ENCODE measurements at places on chromosomes 5 and 9. TPM values are rescaled to one million over a fixed set of nuclear protein-coding genes. Genes with fewer than 3 reads are reported as not detected.

- H3K4me1 ChIP-seq = peaks cover 3% of the 10 kb centered on the region
- no peak overlapping the region for H3K27ac ChIP-seq
- H3K27me3 ChIP-seq = peaks cover 11% of the 10 kb centered on the region
- DNase-seq = no peak
- no peaks in the 10 kb centered on the region for H3K36me3 ChIP-seq
Observed at GRCh38 chr5:168992016-168992415, 308.9 kb downstream of the SLIT3 start.

DNA sequence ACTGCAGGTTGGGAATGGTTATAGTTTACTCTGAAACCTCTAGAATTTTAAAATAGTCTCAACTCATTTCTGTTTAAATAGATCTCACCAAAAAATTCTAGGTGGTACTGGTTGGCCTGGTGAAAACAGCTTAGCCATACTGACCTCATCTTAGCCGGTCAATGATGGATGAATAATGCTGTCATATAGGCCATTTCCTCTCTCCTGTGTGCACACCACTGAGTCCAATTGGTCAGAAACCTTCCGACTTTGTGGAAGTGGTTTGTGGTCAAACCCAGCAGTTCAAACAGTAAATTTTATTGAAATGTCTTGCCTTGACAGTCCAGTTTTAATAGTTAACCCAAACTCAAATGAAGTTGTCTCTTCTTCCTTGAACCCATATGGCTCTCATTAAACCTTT, 98.6 kb downstream of the GIN1 start:
- H3K4me3 ChIP-seq = no peak overlapping the region
- H3K36me3 ChIP-seq = peaks cover 13% of the 10 kb centered on the region
- no peak overlapping the region for H3K27ac ChIP-seq
- no peak for DNase-seq
- H3K27me3 ChIP-seq = no peaks in the 10 kb centered on the region
- H3K4me1 ChIP-seq = no peaks in the 10 kb centered on the region

DNA sequence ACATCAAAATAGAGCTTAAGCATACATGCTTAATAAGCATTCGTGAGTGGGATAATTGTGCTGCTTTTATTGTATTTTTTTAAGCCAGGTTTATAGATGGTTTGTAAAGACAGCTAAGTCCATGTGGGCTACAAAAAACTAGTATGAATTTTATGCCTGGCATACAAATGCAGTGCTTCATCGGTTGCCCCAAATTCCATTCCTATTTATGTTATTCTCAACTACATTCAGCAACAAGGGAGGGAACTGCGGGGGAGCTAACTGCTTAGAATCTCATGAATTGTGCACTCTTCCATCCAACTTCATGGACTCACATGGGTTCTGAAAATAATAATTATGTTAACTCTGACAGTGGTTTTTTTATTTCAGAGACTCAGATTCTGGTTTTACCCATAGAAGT, 199.2 kb downstream of the FAM170A start:
- no peaks in the 10 kb centered on the region for H3K4me1 ChIP-seq
- DNase-seq = no peak
- H3K27me3 ChIP-seq = no peaks in the 10 kb centered on the region
- H3K4me3 ChIP-seq = no peak overlapping the region

- no peak for DNase-seq
- no peaks in the 10 kb centered on the region for H3K4me1 ChIP-seq
- peaks cover 4% of the 10 kb centered on the region for H3K36me3 ChIP-seq
- H3K27me3 ChIP-seq = no peaks in the 10 kb centered on the region
- H3K27ac ChIP-seq = no peak overlapping the region
- no peak overlapping the region for H3K4me3 ChIP-seq
Observed at GRCh38 chr9:15714746-15715145, 161.9 kb downstream of the CCDC171 start.

GRCh38 chr5:141747152-141748141, 65.4 kb upstream of the ARAP3 start:
- H3K4me3 ChIP-seq = no peak overlapping the region
- no peaks in the 10 kb centered on the region for H3K36me3 ChIP-seq
- H3K4me1 ChIP-seq = no peaks in the 10 kb centered on the region
- no peak overlapping the region for H3K27ac ChIP-seq

DNA sequence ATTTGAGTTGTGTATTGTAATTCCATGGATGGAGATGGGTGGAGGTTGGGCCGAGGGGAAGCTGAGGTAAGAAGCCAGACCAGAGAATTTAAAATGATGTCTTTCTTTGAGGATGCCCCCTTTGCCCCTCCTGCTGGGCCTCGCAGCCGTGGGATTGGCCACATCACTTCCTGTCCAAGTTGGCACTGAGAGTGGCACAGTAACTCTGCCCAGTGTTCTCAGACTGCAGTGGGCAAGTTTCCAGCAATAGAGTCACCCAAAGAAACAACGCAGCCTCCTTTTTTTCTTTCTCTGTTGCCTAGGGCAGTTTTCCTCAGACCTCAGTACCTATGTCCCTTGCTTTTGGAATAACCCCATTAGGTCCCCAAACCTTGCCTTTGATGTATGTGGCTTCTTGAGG, 306.6 kb upstream of the DMRT1 start:
- no peaks in the 10 kb centered on the region for H3K27me3 ChIP-seq
- H3K27ac ChIP-seq = no peak overlapping the region
- DNase-seq = no peak
- peaks cover 9% of the 10 kb centered on the region for H3K4me1 ChIP-seq
- no peak overlapping the region for H3K4me3 ChIP-seq
- peaks cover 4% of the 10 kb centered on the region for H3K36me3 ChIP-seq

- H3K36me3 ChIP-seq = no peaks in the 10 kb centered on the region
- DNase-seq = no peak
- peaks cover 6% of the 10 kb centered on the region for H3K4me1 ChIP-seq
- peaks cover 6% of the 10 kb centered on the region for H3K27me3 ChIP-seq
- H3K27ac ChIP-seq = no peak overlapping the region
- H3K4me3 ChIP-seq = no peak overlapping the region
Observed at GRCh38 chr9:107237873-107238272, 45.2 kb upstream of the RAD23B start.

DNA sequence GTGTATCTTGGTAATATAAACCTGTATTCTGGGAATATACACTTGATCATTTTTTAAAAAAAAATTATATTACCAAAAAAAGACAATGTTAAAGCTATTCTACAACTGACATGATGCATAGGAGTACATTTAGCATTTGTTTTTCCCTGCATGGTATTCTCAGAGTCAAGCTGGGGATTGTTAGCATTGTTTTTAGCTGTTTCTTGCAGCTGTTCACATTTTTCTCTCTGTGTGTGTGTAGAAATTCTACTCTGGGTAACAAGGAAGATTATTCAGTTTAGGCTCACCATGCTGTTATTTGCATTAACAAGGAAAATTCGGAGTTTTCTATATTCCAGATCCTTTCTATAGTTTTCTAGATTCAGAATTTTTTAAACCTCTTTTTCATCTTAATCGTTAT, 62.2 kb downstream of the ADAMTS16 start:
- no peak overlapping the region for H3K27ac ChIP-seq
- H3K27me3 ChIP-seq = peaks cover 8% of the 10 kb centered on the region
- no peak overlapping the region for H3K4me3 ChIP-seq
- no peaks in the 10 kb centered on the region for H3K36me3 ChIP-seq
- no peaks in the 10 kb centered on the region for H3K4me1 ChIP-seq
- DNase-seq = no peak

FSD1L gene
- 2.1 TPM for total RNA-seq

MSX2 gene
- total RNA-seq = not detected

DNA sequence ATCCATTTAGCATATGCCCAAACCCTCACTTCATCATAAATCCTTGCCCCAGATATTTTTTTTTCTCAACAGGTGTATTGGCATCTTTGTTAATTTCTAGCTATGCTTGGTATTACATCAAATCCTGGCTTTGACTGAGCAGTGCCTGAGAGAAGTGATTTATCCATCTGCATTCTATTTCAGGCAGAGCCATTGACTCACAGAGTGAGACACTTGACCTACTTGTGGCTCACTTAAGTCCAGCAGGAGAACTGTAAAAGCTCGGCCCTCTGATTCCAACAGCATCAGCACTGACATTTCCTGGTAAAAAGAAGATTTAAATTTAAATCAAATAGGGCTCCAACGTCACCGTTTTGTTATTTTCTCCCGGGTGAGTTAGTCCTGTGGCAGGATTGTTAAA, 93.4 kb downstream of the PLK2 start:
- DNase-seq = no peak
- H3K27ac ChIP-seq = no peak overlapping the region
- H3K27me3 ChIP-seq = peaks cover 15% of the 10 kb centered on the region
- no peak overlapping the region for H3K4me3 ChIP-seq

KCNIP1 gene
- not detected for total RNA-seq

DNA sequence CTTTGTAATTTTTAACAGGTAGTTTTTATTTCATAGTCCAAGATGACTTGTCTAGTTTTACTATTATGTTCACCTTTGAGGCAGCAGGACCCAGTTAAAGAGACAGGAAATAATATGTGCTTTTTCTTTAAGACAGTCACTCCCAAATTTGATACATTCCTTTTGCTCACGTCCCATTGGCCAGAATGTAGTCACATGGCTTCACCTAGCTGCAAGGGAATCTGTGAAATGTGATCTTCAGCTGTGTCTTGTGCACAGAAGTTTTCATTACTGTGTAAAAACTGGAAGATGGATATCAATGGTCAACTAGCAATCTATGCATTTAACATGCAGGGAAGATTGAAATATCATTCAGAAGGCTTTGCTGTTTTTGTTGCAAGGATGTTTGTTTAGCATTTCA, 41.1 kb downstream of the XRCC4 start:
- H3K27ac ChIP-seq = no peak overlapping the region
- H3K4me1 ChIP-seq = no peaks in the 10 kb centered on the region
- H3K27me3 ChIP-seq = no peaks in the 10 kb centered on the region
- peaks cover 31% of the 10 kb centered on the region for H3K36me3 ChIP-seq

DNA sequence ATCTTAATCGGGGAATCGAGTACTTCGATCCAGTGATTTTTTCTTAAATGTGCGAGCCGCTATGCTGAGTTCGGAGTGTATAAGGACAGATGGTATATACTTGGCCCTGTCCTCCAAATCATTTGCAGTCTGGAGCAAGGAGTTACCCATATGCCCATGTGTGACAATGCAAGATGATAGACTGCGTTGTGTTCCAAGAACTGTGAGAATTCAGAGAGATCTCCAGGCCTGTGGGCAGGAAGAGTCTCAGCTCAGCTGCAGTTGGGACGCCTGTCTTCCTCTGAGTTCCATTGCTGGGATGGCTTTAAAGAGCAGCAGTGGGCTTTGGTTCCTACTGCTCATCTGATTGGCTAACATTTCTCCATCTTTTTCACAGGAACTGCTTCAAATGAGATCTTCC, 106.6 kb downstream of the ADAMTS16 start:
- H3K4me1 ChIP-seq = no peaks in the 10 kb centered on the region
- H3K36me3 ChIP-seq = no peaks in the 10 kb centered on the region
- DNase-seq = no peak
- no peak overlapping the region for H3K4me3 ChIP-seq
- no peak overlapping the region for H3K27ac ChIP-seq

DNA sequence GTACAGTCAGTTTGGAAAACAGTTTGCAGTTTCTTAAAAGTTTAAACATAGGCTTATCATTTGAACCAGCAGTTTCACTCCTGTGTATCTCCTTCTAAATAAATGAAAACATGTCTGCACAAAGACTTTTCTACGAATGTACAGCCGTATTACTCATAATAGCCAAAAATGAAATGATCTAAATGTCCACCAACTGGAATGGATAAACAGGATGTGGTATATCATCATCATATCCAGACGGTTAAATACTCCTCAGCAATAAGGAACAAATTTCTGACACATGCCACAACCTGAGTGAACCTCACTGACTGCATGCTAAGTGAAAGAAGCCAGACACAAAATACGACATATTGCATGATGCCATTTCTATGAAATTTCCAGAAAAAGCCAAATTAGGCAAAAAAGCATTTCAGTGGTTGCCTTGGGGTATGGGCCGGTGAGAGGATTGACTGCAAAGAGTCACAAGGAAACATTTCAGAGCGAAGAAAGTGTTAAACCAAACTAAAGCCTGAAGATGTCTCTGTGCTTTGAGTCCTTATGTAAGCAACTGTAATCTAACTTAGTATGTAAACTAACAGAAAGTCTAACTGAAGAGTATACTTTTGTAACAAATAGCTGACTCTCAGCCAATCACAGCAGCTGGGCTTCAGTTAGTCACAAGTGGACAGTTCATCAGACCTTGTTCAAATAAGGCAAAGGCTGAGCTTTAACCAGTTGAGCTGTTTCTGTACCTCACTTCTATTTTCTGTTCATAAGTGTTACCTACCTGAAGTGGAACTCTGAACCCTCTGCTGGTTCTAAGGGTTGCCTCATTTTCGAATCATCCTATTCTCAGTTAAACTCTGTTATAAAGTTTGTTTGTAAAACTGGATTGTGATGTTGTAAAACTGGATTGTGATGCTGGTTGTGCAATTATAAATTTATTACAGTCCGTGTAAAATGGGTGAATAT, 65.2 kb downstream of the TRIO start:
- H3K27me3 ChIP-seq = peaks cover 23% of the 10 kb centered on the region
- H3K36me3 ChIP-seq = no peaks in the 10 kb centered on the region
- DNase-seq = no peak
- H3K27ac ChIP-seq = no peak overlapping the region
- H3K4me1 ChIP-seq = peaks cover 13% of the 10 kb centered on the region

GRCh38 chr9:7094576-7094975, 336.8 kb downstream of the KDM4C start:
- H3K36me3 ChIP-seq = peaks cover 46% of the 10 kb centered on the region
- H3K4me3 ChIP-seq = no peak overlapping the region
- H3K27ac ChIP-seq = no peak overlapping the region
- peaks cover 1% of the 10 kb centered on the region for H3K4me1 ChIP-seq
- DNase-seq = no peak

DNA sequence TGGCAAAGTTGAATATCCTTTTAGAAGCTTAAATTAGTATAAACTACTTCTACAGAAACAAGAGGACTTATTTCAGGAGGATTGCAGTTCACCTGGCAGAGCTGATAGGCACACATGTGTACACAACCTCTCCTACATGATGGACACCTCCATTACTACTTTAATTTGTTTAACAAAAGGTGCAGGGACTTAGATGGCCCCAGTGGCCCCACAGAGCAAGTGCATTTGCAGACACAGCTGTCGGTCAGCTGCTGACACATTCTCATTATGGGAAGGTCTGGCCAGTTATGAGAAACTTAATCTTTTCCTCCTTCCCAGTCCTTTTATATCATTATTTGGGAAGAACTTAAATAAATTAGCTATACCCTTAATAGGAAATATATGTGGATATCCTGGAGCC, 28.3 kb downstream of the TDRD7 start:
- H3K27me3 ChIP-seq = no peaks in the 10 kb centered on the region
- no peak overlapping the region for H3K4me3 ChIP-seq
- no peak overlapping the region for H3K27ac ChIP-seq
- H3K36me3 ChIP-seq = peaks cover under 1% of the 10 kb centered on the region

FOXD4L5 gene
- not detected for total RNA-seq

PTPRD gene
- total RNA-seq = 0.18 TPM

GRCh38 chr5:130874861-130875417, 290.1 kb downstream of the HINT1 start:
- DNase-seq = no peak
- no peak overlapping the region for H3K27ac ChIP-seq
- no peak overlapping the region for H3K4me3 ChIP-seq
- peaks cover 3% of the 10 kb centered on the region for H3K4me1 ChIP-seq

DNA sequence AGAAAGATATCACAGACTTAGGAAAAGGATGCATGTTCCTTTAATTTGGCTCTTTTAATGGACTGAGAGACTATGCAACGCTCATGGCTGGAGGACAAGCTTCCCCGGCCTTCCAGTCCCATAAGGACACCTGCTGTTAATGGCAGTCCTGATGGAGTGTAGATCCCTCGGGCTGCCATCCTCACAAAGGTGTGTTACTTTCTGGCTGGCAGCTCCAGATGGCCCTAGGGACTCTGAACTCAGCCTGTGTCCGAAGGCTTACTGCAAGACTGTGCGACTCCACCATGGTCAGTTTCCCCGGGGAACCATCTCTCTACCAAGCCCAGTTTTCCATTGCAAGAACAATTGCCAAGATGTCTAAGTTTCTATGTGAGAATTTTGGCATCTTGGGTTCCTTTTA, 25.5 kb upstream of the KCNIP1 start:
- no peak overlapping the region for H3K4me3 ChIP-seq
- no peak for DNase-seq
- no peaks in the 10 kb centered on the region for H3K36me3 ChIP-seq
- peaks cover 20% of the 10 kb centered on the region for H3K27me3 ChIP-seq
